ENCODE measurements at places on chromosomes 3 and 15. TPM values are rescaled to one million over a fixed set of nuclear protein-coding genes. Genes with fewer than 3 reads are reported as not detected.
A peak's percentile ranks its signal among the peaks of the same experiment; 100 is the strongest.

TMC3 gene
- total RNA-seq, result 0.43 TPM

GPR176 gene
- 8.1 TPM for total RNA-seq

SLC9A9 gene
- total RNA-seq, result 0.29 TPM

CASR gene
- 0.25 TPM for total RNA-seq

GOLGA8T gene
- total RNA-seq, result 1.3 TPM

CACNA2D3 gene
- total RNA-seq, result 9.5 TPM

TNFAIP8L3 gene
- total RNA-seq, result 2.2 TPM

LTF gene
- 0.04 TPM for total RNA-seq

GUCA1C gene
- not detected for total RNA-seq

RHO gene
- 0.04 TPM for total RNA-seq

LXN gene
- 1.8 TPM for total RNA-seq

DNA sequence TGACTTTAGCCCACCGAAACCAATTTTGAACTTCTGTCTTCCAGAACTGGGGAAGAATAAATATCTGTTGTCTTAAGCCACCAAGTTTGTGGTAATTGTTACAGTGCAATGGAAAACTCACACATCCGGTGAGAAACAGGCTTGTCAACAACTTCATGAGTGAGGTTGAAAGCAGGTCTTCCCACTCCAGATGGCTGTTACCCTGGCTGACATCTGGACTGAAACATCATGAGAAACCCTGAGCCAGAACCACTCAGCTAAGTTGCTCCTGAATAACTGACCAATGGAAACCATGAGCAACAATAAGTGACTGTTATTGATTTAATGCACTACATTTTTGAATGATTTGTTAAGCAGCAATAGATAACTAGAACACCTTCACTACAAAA, 10.3 kb downstream of the ACSBG1 start:
- ATAC-seq, result no peak

GRCh38 chr15:94263341-94264273, 32.2 kb downstream of the MCTP2 start:
- ATAC-seq, result no peak

GRCh38 chr3:25597535-25598101, 67.1 kb downstream of the TOP2B start:
- ATAC-seq, result no peak

- ATAC-seq, result peak; percentile 17
Observed at GRCh38 chr3:183533412-183534132, 21.9 kb downstream of the KLHL6 start.

DNA sequence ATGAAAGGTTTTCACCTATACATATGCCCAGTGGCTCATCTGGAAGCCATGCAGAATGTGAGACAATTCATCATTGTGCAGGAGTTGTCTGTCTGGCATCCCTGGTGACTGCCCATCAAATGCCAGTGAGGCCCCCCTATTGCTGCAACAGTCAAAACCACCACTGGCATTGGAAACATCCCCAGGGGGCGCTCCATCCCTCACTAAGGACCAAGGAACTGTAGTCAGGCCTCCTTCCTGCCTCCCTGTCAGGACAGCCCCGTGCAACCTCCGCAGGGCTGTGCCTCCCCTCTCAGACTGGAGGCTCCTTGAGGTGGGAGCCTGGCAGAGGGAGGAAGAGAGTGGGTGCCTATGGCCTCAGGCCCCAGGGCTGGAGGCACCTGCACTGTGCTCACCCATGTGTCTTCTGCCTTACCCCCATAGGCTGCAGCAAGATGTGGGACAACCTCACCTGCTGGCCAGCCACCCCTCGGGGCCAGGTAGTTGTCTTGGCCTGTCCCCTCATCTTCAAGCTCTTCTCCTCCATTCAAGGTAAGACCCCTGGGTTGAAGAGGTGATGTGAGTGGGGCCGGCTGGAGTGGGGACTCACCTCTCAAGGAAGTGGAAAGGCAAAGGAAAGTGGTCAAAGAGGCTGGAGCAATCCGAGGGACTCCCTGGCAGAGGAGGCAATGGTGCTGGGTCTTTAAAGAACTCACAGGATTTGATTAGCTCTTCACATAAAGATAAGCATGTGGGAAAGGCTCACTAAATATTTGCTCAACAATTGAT, 16.5 kb downstream of the VIPR1 start:
- no peak for ATAC-seq

- no peak for ATAC-seq
Observed at GRCh38 chr3:195075941-195076875, 194.8 kb downstream of the XXYLT1 start.

GRCh38 chr3:146050691-146051090, 110.3 kb downstream of the PLOD2 start:
- ATAC-seq, result peak; percentile 41

DNA sequence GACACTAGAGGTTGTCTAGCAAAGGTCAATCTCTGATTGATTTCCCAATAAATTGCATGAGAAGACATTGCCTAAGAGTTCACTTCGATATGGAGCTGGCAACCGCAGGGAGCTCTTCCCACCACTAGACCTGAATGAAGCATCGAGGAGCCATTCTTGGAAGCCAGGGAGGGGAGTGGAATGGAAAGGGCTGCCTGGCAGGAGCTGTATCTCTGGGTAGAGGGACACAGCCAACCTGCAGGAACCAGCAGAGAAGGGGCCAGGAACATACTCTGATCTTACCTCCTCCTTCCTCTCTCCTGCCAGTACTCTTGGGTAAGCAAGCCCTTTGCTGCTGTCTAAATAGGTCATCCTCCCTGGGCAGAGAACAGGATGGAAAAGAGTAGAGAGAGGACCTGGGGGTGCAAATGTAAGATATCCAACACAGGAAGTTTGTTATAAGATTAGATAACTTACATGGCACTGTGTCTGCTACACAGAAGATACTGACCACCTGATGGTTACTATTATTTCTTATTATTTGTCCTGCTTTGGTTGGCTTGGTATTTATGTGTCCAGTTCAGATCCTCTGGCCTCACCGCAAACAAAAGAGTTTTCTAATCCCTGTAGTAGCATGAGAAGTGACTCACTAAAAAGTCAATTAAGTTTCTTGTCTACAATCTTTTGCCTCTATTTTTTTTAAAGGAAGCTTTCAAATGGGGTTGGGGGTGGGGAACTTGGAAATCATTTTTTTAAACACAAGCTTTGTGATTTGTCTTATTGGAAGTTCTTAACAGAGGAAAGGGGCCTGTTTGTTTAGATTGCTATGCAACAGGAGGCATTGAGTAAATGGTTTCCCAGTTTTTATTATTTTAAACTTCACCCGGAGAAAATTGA, 156.7 kb upstream of the TSC22D2 start:
- no peak for ATAC-seq

DNA sequence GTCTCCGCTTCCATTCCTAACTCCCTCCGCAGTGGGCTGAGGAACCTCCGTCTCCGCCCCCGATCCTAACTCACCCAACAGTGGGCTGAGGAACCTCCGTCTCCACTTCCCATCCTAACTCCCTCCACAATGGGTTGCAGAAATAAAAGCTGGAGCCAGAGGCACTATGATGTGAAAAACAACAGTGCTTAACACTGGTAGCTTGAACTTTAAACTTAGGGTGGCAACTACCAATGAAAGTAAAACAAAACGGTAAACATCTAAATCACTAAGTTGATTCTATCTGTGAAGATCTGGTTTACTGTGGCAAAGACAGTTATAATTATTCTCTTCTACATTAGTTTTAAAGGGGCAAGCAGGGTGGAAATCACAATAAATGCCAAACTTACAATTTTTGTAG, 25.9 kb upstream of the GP5 start:
- no peak for ATAC-seq

DNA sequence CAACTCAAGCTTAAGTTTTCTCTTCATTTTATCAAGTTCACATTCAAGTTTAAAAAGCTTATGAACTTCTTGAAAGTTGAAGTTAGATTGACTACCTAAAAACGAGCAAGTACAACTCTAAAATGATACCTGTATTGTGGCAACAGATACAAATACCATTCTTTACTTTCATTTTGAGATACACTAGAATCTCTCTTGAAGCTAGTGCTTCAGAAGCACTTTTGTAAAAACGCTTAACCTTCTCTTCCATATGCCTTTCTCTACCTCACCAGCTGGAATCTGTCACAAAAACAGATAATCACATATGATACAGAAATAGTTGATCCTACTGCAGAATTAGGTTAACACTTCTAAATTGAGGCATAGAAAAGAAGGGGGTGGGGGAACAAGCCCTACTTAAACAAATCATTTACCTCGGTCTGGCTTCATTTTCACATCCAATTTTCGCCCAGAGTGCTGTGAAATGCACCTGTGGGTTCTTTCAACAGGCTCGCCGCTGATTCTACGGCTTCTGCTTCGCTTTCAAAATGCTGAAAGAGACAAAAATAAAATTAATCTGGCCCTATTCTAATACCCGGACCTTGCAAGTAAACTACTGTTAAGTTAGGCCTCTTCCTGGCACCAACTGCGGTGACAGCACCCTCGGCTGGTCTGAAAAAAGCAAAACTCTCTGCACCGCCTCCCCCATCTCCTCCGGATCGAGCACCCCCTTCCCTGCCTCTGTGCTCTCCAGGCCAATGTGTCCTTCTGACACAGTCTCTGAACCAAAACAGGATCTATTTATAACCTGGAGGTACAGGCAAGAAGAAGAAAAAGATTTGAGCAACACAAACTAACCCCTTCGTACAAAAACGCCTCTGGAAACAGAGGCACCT, 1.4 kb downstream of the ATOSA start:
- peak; percentile 14 for ATAC-seq

DNA sequence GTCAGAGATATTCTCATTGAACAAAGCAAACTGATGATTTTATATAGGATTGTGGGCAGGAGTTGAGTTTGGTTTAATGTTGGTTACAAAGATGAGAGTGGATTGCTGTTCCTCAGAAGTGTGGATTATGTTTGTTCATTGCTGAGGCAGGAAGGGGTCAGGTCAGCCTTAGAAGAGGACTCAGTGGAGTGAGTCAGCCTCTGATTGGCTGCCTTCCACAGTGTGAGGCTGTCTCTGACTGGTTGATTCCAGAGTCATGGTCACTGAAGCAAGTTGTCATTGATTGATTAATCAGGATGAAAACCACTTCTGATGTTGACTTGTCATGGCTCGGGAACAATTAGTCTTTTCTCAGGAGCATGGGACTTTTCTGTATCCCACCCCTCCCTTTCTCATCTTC, 36.2 kb downstream of the KBTBD12 start:
- peak; percentile 62 for ATAC-seq

- no peak for ATAC-seq
Observed at GRCh38 chr15:91412138-91412928, 312.3 kb downstream of the SV2B start.

- ATAC-seq, result no peak
Observed at GRCh38 chr3:197329382-197329781, 31.0 kb upstream of the DLG1 start.

DNA sequence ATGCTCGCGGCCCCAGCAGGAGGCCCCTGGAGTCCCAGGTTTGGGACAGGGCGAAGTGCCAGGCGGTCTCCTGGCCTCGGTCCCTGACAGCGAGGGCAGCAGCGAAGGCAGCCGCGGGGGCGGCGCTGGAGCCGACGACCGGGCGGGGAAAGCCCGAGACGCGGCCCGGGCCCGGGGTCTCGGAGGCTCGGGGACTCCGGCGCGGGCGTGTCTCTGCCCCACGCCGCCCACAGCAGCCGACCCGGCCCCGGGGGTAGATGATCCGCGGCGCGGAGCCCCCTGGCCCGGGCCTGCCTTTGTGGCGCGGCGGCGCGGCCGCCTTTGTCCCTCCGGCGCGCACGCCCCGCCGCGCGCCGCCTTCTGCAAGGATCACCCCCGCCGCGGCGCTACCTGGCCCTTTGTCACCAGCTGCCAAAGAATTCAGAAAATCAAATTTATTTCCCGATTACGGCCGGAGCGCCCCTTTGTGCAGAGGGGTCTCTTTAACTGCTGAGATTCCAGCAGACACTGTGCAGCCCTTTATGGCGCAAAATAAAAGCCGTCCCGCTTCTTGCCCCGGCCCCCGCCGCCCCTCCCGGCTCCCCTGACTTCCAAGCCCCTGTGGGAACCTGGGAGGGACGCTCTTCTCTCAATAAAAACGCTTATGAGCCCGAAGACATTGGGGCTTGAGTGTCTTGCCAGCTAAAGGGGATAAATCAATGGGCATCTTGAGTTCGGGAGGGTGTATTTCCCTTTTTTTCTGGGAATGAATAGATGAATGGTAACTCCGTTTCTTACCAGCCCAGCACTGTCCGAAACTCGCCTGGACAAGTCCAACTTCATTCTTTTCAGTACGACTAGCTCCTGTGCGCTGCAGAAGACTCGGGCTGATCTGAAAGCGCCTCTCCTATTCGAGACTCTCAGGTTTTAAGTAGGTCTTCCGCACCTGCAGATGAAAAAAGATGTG, 68.4 kb downstream of the HES1 start:
- peak; percentile 59 for ATAC-seq

DNA sequence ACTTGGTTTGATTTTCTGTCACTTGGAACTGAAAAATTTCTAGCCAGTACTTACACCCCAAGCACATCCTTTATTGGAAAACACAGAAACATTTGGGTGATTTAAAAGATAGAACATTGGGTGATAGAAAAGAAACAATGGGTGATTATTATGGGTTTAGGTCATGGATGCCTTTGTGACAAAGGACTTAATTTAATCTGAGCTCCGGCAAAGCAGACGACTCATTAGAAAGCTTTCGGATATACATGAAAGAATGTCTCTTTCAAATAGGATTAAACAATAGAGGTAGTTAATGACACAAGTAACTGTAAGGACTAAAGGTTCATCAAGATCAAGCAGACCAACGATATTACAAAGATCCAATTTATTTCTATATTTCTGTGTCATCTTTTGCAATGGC, 37.3 kb upstream of the CNTN4 start:
- no peak for ATAC-seq

DNA sequence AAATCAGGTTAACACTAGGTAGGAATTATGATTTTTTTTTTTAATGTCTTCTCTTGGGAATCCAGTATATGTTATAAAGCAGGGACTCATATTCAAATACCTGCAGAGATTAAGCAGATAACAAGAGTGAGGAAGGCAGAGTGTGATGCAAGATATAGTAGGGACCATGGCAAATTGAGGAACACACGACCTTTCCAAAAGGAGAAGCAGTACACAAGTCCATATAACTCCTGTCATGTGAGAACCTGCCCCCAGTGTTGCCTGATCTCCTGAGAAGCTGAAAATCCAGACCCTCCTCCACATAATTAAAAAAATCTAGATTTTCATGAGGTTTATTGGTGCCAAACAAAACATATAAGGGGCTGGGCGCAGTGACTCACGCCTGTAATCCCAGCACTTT, 3.6 kb downstream of the RFC4 start:
- ATAC-seq, result no peak

DNA sequence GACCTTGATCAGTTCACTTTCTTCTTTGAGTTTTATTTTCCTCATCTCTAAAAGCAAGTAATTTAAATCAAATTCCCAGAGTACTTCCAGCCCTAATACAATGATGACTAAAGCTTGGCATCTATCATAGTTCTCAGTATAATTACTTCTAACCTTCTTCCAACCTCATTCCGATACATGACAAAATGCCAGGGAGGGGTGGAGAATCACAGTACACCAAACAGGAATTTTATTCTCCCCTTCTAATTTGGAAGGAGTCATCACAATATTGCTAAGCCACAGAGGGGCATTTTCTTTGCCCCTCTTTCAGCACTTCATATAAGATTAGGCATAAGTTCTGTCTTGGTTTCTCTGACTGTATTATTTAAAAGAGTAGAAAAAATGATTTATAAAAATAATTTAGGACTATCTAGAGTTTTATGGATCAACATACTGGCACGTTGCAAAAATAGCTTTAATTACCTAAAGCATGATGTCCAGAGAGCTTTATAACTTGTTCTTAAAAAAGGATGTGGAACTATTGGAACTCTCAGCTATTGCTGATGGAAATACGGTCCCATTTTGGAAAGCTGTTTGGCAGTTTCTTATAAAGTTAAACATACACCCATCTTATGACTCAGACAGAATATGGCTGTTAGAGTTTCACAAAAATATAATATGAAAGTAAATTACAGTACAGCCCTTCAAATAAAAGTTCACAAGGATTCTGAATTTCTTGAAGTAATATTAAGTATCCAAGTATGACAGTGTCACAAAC, 86.9 kb upstream of the UBE2E2 start:
- ATAC-seq, result no peak
